ENCODE measurements at places on chromosomes 12 and 14.

DNA sequence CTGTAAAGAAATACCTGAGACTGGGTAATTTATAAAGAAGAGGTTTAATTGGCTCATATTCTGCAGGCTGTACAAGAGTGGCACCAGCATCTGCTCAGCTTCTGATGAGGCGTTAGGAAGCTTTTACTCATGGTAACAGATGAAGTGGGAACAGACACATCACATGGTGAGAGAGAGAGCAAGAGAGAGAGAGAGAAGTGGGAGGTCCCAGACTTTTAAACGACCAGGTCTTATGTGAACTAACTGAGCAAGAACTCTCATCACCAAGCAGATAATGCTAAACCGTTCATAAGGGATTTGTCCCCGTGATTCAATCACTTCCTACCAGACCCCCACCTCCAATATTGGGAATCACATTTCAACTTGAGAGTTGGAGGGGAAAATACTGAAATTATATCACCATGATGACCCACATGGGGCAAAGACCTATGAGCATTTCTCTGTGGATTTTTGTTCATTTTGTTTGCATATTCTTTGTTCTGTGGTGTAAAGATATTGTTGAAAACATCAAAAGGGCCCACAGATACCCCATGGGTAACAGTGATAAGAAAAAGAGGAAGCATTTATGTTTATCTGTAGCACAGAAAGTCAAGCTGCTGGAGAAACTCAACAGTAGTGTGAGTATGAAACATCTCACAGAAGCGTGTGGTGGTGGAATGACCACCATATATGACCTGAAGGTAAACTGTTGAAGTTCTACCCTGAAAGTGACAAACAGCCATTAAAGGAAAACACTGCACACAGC lies 135.2 kb upstream of the PDE3A start:
- no peak for DNase-seq

GRCh38 chr14:74502236-74503019 lies 8.9 kb downstream of the ISCA2 start:
- peak; percentile 74 for DNase-seq

DNA sequence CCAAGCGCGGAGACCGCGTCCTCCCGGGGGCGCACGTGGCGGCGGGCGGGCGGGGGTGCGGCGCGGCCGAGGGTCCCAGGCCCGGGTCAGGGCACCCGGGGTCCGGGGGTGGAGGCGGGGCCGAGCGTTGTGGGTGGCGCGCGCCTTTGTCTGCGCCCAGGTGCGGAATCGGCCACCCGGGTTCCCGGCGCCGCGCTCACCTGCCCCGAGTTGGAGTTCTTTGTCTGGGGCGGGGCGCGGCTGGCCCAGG lies 50.1 kb downstream of the LRCOL1 start:
- DNase-seq = peak; percentile 23

GRCh38 chr12:116366456-116366776 lies 88.9 kb upstream of the MED13L start:
- DNase-seq = peak; percentile 79

GRCh38 chr14:46887144-46887543 lies 235.6 kb upstream of the RPL10L start:
- no peak for DNase-seq

GRCh38 chr12:3204143-3204542 lies 127.0 kb downstream of the TSPAN9 start:
- no peak for DNase-seq

All from brain (organoid and tissue), 16 donors.